Activated CD4-positive, alpha-beta T cell treated with anti-CD3 and anti-CD28 coated beads for 36 hours (primary cell): ENCODE measurements at places on chromosomes 12 and 14.

DNA sequence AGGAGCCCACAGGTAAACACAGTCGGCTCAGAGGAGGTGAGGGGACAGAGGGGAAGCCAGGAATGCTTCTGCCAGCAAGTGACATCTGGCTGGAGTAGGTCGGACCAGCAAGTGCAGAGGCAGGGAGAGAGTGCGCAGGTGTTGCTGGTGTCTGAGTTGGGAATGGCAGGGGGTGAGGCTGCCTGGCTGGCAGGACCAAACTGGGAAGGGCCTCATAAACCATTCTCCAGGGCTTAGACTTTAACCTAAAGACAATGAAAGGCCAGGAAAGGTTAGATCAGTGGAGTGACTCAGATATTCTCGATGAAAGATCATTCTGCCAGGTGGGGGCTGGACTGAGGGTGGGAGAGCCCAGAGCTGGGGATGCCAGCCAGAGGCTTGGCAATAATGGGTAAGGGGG lies 66.4 kb downstream of the ITPK1 start:
- no peak for DNase-seq

GRCh38 chr14:51341338-51341737 lies 101.3 kb downstream of the TMX1 start:
- no peak for DNase-seq

GRCh38 chr12:59593761-59594160 lies 2.1 kb upstream of the SLC16A7 start:
- no peak for DNase-seq

DNA sequence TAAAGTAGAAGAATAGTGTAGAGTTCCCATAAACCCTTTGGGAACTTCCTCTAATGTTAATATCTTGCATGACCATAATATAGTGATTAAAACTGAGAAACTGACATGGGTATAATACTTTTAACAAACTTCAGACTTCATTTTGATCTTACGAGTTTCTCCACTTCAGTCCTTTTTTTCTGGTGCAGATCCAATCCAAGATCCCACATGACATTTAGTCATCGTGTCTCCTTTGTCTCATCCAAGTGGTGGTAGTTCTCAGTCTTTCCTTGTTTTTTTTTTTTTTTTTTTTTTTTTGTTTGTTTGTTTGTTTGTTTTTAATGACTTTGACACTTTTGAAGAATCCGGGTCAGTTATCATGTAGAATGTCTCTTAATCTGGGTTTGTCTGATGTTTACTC lies 179.2 kb downstream of the CACNA1C start:
- DNase-seq: no peak
